DMS79 treated with DMSO at 0.1 percent for 48 hours (cell line): ENCODE measurements at places on chromosomes 3 and 15.

GRCh38 chr3:101466465-101467309 lies 46.3 kb downstream of the SENP7 start:
- DNase-seq = peak; percentile 13

DNA sequence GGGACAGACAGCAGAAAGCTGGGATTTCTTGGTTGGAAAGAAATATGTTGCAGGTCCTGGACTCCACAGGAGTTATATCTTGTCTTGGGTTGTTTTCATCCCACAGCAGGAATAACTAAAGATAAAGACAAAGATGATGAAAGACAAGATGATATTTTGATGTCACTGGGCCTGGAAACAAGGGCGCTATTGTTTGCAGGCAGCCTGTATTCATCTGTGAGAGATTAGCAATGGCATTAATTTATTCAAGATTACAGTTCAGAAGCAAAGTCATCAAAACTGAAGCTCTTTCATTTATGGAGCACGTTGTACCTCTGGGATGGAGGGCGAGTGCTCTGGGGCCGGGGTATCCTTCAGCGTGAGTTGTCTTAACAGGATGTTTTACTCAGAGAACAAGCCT lies 213.8 kb downstream of the LRTM1 start:
- no peak for DNase-seq

GRCh38 chr3:27392950-27393679 lies 23.9 kb upstream of the NEK10 start:
- DNase-seq = no peak

DNA sequence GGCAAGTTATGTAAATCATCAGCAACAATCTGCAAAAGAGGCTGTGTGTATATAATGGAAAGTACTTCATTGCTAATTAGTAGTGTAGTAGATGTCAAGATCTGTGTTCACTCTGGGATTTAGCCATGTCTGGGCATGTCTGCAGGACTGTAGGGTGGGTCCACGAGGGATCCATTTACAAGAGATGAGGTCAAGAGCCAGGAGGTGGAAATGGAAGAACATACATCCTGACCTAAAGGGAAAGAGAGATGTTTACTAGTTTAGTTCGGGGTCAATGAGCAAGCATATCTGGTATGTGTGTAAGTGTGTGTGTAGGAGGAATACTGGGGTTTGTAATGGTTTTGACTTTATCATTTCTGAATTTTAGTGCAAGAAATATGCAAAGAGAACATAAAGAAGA lies 171.5 kb upstream of the NANOGP8 start:
- no peak for DNase-seq

- DNase-seq = no peak
These were observed 1.0 kb upstream of the ARIH1 start for GRCh38 chr15:72472992-72473610.

DNA sequence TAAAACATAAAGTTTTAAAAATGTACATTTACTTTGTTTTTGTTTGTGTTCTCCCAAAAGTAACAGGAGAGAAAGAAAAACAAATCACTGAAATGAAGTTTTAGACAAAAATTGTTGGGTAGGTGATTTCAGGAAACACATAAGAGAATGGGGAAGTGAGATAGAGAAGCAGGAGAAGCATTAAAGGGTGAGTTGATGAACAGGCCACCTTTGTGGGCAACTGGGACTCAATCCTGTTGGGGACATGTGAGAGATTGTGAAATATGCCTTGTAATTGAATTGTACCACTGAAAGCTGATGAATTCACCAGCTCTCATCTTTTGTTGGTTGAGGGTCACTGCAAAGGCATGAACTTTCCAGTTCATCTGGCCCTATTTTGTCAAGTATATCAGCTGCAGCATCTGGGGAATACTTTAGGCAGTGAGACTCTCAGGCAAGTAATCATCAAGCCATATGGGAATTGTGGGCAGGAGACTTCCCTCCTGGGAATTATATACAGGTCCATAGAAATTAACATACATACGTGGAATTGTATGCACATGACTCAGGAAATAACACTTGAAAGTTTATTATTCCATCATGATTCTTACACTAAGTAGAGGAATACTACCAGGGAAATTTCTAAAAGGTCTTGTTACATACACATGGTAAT lies 181.0 kb downstream of the ZBBX start:
- DNase-seq = no peak

- DNase-seq = no peak
These were observed 28.9 kb downstream of the PDCD10 start for GRCh38 chr3:167705840-167706239.

- no peak for DNase-seq
These were observed 14.4 kb downstream of the EFCC1 start for GRCh38 chr3:129015388-129016105.

DNA sequence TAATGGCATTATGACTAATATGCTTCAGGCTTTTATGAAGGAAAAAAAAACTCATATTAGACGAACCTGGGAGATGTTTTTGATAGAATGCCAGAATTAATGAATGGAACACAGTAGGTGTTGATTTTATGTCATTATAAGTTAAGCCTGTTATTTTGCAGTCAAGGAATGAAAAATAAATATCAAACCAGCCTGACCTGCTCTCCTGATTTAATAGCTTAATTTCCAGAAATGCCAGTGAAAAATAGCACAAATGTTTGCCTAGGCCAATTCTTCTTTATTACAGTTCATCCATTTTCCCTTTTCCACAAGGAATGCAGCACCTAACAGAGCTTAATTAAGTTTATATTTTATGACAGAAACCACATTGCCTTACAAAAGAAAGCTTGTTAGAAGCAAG lies 292.0 kb downstream of the TBL1XR1 start:
- no peak for DNase-seq

GRCh38 chr3:111961461-111962164 lies 17.2 kb upstream of the ABHD10 start:
- DNase-seq = no peak

- no peak for DNase-seq
These were observed 88.6 kb upstream of the RASGRF1 start for GRCh38 chr15:79179108-79179561.

- DNase-seq = no peak
These were observed 30.3 kb upstream of the SEMA3F start for GRCh38 chr3:50124800-50125178.

GRCh38 chr15:37135225-37135624 lies 34.9 kb upstream of the MEIS2 start:
- peak; percentile 84 for DNase-seq

DNA sequence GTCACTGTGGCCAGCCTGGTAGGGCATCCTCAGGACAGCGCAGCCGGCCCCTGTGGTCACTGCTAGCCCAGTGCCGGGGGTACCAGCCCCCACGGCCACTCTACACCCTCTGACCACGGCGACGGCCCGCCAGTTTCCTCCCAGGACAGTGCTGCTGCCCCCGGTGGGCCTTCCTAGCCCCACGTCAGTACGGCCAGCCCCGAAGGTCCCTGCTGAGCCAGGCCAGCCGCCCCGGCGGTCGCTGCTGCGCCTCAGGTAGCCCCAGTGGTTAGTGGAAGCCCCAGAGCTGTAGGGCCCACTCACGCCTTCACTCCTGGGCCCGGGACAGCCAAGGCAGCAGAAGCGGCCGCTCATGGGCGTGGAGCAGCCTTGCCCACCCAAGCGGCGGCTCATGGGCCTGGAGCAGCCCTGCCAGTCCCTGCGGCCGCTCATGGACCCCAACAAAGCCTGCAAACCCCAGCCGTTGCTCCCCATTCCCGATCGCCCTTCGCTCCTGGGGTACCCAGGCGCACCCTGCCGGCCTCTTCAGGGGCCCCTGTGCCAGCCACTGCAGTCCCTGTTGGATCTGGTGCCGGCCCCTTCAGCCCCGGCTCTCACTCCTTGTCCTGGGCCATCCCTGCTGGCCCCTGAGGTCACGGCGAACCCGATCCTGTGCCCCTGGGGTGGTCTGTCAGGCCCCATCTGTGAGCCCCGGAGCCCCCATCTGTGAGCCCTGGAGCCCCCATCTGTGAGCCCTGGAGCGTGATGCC lies 9.5 kb upstream of the ROPN1B start:
- no peak for DNase-seq

GRCh38 chr3:152899306-152899705 lies 64.4 kb downstream of the P2RY1 start:
- DNase-seq = no peak

GRCh38 chr3:118772036-118772435 lies 262.6 kb downstream of the IGSF11 start:
- DNase-seq = no peak

GRCh38 chr15:50876989-50877360 lies 31.5 kb upstream of the AP4E1 start:
- peak; percentile 38 for DNase-seq

- DNase-seq = no peak
These were observed 201.3 kb upstream of the TPM1 start for GRCh38 chr15:62841269-62841628.
